ENCODE measurements at places on chromosomes 2 and 18. TPM values are rescaled to one million over a fixed set of nuclear protein-coding genes. Genes with fewer than 3 reads are reported as not detected.

Gene TRIB2
- 79.6 TPM for total RNA-seq

Gene IKZF2
- 10.3 TPM for total RNA-seq

Gene CAPN14
- total RNA-seq, result under 0.01 TPM

Gene KIF3C
- total RNA-seq, result 14.4 TPM

Gene FAM124B
- total RNA-seq, result not detected

Gene OR6B2
- not detected for total RNA-seq

Gene FARP2
- total RNA-seq, result 44.5 TPM

Gene ABCG5
- not detected for total RNA-seq

Gene BOLL
- not detected for total RNA-seq

Measured in osteoblast (primary cell).